Foreskin keratinocyte (primary cell): ENCODE measurements at places on chromosomes 5 and 9. TPM values are rescaled to one million over a fixed set of nuclear protein-coding genes. Genes with fewer than 3 reads are reported as not detected.

Gene RICTOR
- 1.2 and 1.5 TPM in 2 replicates for polyA plus RNA-seq

Gene PCDHGA12
- polyA plus RNA-seq = 0.42 and 0.66 TPM in 2 replicates

Gene CCNJL
- polyA plus RNA-seq = 2.5 TPM in 2 replicates

Gene SLC46A2
- polyA plus RNA-seq = not detected in 2 replicates

Gene TRIP13
- 27.7 and 37.9 TPM in 2 replicates for polyA plus RNA-seq
